ENCODE measurements at places on chromosomes 1 and 21.
A peak's percentile ranks its signal among the peaks of the same experiment; 100 is the strongest.

- DNase-seq, result no peak
These were observed 22.1 kb downstream of the ECHDC2 start for GRCh38 chr1:52899445-52899894.

GRCh38 chr1:168136709-168137514, at the start of gene GPR161:
Gene GPR161 (minus strand): TSS chr1:168136930. CDS start chr1:168104850, 32,080 bp downstream.
- DNase-seq, result no peak

GRCh38 chr1:145961425-145962156, 2.8 kb downstream of the ANKRD34A start:
- DNase-seq, result peak; percentile 59

DNA sequence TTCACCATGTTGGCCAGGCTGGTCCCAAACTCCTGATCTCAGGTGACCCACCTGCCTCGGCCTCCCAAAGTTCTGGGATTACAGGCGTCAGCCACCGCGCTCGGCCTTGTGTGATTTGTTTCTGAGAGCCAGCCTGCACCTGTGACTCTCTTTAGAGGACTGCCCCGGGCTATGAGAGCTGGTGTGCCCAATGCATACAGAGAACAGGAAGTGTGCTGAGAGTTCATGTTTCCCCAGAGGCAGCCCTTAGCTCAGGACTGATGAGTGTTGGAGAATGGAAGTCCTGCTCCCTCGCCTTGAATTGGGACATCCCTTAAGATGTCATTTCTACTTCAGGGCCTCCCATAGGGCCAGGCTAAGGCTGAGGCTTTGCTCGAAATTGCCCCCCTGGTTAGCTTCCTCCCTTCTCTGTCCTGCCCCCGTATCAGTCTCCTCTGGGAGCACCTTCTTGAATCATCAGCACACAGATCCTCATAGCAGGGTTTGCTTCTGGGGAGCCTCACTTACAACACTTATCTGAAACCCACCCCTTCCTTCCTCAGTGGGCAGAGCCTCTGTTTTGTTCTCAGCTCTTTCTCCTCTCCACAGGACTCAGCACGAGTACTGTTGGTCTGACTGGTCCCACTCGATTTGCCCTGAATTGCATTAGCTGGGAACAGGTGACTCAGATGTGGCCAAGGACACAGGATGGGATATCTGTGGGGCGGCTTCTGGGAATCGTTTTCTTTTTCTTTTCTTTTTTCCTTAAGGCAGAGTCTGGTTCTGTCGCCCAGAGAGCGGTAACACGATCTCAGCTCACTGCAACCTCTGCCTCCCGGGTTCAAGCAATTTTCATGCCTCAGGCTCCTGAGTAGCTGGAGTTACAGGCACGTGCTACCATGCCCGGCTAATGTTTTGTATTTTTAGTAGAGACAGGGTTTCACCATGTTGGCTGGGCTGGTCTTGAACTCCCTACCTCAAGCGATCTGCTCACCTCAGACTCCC, 80.1 kb downstream of the UBIAD1 start:
- DNase-seq, result no peak

GRCh38 chr1:42983253-42983652, 24.6 kb upstream of the SLC2A1 start:
- DNase-seq, result no peak

- no peak for DNase-seq
These were observed 66.9 kb upstream of the LRIF1 start for GRCh38 chr1:111030590-111030989.

GRCh38 chr1:206089341-206089740, 27.8 kb downstream of the AVPR1B start:
- no peak for DNase-seq

- DNase-seq, result no peak
These were observed 92.0 kb downstream of the KIF1B start for GRCh38 chr1:10302416-10302815.

DNA sequence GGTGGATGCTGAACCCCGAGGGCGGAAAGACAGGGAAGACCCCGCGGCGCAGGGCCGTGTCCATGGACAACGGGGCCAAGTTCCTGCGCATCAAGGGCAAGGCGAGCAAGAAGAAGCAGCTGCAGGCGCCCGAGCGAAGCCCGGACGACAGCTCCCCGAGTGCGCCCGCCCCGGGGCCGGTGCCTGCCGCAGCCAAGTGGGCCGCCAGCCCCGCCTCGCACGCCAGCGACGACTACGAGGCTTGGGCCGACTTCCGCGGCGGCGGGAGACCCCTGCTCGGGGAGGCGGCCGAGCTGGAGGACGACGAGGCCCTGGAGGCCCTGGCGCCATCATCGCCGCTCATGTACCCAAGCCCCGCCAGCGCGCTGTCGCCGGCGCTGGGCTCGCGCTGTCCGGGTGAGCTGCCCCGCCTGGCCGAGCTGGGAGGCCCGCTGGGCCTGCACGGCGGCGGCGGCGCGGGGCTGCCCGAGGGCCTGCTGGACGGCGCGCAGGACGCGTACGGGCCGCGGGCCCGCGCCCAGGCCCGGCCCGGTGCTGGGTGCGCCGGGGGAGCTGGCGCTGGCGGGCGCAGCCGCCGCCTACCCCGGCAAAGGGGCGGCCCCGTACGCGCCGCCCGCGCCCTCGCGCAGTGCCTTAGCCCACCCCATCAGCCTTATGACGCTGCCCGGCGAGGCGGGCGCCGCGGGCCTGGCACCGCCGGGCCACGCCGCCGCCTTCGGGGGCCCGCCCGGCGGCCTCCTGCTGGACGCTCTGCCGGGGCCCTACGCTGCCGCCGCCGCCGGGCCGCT, 20.7 kb downstream of the FOXO6 start:
- peak; percentile 34 for DNase-seq

DNA sequence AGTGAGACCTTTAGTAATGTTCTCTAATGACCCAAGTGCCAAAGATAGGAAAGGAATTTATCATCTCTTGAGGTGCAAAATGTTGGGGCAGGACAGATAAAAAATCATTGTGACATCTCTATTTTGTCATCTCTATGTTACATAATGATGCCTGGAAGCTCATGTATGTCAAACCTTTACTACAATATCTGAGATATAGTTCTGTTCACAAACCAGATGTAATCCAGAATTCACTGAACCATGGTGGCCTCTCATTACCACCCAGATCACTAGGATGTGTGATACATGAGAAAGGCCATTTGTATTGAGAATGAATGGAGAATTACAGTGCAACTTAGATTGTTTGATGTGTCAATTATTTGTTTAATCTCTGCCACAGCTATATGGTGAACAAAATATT, 22.0 kb upstream of the KCTD3 start:
- no peak for DNase-seq

- no peak for DNase-seq
These were observed 258.0 kb upstream of the FMN2 start for GRCh38 chr1:239833723-239834122.

- DNase-seq, result no peak
These were observed 1.8 kb downstream of the AGPAT3 start for GRCh38 chr21:43866659-43867331.
